Placental epithelial cell (primary cell): ENCODE measurements at places on chromosomes 3 and 15. TPM values are rescaled to one million over a fixed set of nuclear protein-coding genes. Genes with fewer than 3 reads are reported as not detected.

The GATM gene
- 0.54 and 0.79 TPM in 2 replicates for total RNA-seq

The CADPS gene
- not detected in 2 replicates for total RNA-seq

The STAG1 gene
- total RNA-seq: 39.6 and 51.4 TPM in 2 replicates

The MORC1 gene
- total RNA-seq: not detected in 2 replicates

The MUC20 gene
- 1.1 and 12.6 TPM in 2 replicates for total RNA-seq

The SOX14 gene
- not detected in 2 replicates for total RNA-seq

The C2CD4A gene
- total RNA-seq: 0.11 TPM in 1 of 2 replicates, not detected in the other

The SCN11A gene
- total RNA-seq: under 0.01 and 0.11 TPM in 2 replicates

The GOLGA6L22 gene
- total RNA-seq: not detected in 2 replicates

The MYLK gene
- 33.9 and 56.9 TPM in 2 replicates for total RNA-seq

The NOP10 gene
- 164 and 215 TPM in 2 replicates for total RNA-seq

The GP9 gene
- total RNA-seq: not detected in 2 replicates

The TIPIN gene
- 5.9 and 7.4 TPM in 2 replicates for total RNA-seq

The KBTBD13 gene
- not detected in 2 replicates for total RNA-seq

The SLC15A2 gene
- 3.7 and 9.4 TPM in 2 replicates for total RNA-seq

The CHRNB4 gene
- under 0.01 TPM in 1 of 2 replicates, not detected in the other for total RNA-seq

The GAP43 gene
- total RNA-seq: not detected in 2 replicates

The TLR9 gene
- total RNA-seq: under 0.01 and 0.11 TPM in 2 replicates

The GASK1A gene
- total RNA-seq: 23.2 and 24.3 TPM in 2 replicates

The RARB gene
- total RNA-seq: under 0.01 TPM in 1 of 2 replicates, not detected in the other

The THUMPD3 gene
- 29.4 and 34.9 TPM in 2 replicates for total RNA-seq

The WDR72 gene
- not detected in 2 replicates for total RNA-seq

The HIGD2B gene
- total RNA-seq: 0.39 TPM in 1 of 2 replicates, not detected in the other

The KCNAB1 gene
- under 0.01 and 0.54 TPM in 2 replicates for total RNA-seq
